ENCODE measurements at places on chromosomes 5 and 9. TPM values are rescaled to one million over a fixed set of nuclear protein-coding genes. Genes with fewer than 3 reads are reported as not detected.

GRCh38 chr5:178114325-178115135, 1.2 kb downstream of the N4BP3 start:
- DNase-seq: peak; percentile 53

DNA sequence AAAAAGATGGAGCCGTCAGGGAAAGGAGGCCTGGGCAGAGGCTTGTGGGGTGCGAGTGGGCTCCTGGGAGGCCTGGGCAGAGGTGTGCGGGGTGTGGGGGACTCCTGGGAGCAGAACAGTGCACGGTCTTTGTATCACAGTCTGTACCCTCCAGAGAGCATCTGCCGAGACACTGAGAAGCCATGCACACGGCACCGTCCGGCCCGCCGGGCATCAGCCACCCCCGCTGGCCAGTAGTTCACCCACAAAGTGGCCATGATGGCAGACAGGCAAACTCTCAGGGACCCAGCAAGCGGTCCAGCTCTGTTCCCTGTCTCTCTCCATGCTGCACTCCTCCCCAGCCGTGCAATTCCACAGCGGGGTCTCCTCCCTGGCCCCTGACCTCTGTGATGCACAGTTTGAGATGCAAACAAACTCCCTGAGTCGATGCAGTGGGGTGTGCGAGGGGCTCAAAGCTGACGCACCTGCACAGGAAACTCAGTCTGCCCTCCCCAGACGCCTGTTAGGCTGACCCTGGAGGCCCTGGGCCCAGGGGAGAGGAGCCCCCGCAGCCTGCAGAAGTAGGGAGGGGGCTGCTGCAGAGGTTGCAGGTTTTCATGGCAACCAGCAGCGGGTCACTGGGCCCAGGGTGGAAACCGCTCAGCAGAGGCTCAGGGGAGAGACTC, 9.1 kb upstream of the GPSM1 start:
- DNase-seq: no peak

The NME5 gene
- not detected for total RNA-seq

DNA sequence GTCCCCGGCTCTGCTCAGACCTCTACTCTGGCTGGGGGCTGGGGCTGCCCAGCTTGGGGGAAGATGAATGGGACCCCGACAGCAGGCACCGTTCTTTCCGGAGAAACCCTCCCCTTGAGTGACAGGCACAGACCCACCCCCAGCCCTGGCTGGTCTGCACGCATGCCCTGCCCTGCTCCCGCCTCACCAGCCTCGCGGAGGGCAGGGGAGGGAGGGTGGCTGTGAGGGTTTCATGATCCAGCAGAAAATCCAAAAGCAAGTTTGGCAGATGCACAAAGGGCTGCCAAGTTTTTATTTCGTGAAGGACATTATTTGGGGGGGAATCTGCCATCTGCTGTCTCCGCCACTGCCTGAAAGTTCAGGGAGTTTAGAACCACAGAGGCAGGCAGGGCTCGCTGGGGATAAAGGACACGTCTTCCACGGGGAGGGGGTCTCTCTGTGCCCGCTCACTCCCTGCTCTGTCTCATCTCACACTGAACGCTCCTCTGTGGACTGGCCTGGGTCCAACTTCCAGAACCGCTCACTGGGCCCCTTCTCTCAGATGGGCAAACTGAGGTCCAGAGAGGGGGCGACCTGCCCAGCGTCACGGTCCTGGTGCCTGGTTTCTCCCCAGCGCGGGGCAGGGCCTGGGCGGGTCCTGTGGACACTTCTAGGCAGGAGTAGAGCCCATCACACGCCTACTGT, 92.9 kb downstream of the RXRA start:
- no peak for DNase-seq

DNA sequence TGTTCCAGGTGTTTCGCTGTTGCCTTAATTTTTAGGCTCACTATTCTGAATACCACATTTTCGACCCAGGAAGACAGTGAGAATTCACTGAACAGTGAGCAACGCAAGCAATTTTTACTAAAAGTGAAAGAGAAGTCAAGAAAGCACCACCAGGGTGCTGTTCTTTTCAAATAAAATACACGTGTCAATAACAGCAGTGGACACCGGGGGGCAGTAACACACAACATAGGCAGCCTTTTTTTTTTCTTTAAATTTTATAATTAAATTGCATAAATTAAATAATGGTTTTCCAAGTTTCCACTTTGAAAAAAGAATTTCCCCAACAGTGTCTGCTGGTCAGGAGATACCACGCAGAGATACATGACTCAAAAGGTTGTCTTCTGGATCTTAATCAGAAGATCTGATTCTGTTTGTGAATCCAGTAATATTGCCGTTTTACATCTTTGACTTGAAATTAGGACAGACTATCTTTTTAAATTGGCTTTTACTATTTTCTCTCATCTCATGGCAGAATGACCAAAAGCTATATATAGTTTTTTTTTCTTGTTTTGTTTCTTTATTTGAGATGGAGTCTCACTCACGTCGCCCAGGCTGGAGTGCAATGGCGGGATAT, 47.1 kb upstream of the SH3GL2 start:
- DNase-seq: no peak

DNA sequence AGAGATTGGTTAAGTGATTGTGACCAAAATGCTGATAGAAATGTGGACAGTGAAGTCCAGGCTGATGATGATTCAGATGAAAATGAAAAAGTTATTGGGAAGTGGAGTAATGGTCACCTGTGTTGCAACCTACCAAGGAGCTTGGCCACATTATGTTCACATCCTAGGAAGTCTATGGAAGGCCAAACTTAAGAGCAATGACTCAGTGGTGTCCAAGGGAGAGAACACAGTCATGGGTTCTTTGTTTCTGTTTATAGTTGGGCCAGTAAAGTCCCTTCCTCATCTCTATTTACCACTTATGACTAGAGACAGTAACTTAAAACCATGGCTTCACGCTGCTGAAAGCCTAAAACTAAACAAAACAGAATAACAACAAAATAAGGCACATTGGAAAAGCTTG, 555.3 kb upstream of the DAB2 start:
- no peak for DNase-seq

The LCN10 gene
- 15.9 TPM for total RNA-seq

- no peak for DNase-seq
Measured at GRCh38 chr5:95866435-95867040, 44.0 kb upstream of the GLRX start.

The FGD3 gene
- 61.9 TPM for total RNA-seq

DNA sequence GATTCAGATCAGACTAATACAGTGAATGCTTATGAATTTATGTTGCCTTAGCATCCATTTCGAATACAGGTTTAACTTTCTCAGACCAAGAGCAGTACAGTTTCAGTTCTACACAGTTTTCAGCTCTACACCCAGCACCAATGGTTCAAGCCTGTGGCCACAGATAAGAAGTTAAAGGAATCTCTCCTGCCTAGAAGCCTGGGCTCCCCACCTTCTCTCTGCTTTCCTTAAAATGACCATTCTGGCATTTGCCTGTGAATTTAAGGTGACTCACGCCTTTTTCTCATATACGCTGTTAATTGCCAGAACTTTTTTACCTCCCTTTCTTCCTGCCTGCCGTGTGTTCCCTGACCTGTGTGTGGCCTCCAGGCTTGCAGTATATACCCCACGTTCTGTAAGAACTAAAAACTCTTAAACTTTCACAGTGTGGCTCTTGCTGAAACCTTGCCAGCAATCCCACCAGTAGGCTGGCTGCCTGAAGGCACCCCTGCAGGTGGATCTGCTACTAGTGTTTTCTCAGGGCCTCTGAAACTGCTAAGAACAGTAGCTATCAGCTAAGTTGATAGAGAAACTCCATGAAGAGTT, 692.8 kb upstream of the CDH18 start:
- no peak for DNase-seq

The PPP2R2B gene
- not detected for total RNA-seq

DNA sequence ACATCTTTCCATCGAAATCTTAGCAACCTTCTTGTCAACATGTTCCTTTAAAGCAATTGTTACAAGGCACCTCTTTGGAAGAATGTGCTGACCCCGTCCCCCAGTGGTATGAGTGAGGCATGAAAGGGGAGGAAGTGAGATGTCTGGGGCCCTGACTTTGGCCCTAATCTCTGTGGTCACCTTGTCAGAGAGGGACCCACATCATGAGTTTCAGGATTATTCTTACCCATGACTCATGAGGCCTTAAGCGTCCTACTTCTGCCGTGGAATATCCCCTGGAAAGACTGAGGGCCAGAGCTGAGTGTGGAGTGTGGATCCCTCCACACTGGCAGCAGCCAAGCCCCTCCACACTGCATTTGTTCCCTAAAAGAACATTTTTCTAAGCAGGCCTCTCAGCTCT, 81.2 kb downstream of the FSTL4 start:
- no peak for DNase-seq

DNA sequence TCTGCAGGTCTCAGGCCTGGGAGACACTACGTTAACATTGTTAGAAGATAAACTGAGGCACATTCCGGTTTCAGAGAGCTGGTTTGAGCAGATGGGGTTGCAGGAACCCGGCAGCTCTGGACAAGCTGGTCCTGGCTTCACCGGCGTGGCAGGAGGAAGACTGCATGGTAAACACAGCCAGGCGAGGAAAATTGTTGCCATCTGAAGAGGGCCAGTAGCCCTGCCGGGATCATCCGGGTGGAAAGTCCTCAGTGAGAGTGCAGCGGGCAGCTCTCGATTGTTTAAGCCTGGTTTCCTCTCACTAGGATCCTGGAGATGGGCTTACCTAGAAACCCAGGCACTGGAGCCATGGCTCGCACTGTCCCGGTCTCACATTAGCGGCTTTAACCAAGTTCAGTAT, 226.9 kb downstream of the IRX2 start:
- no peak for DNase-seq

DNA sequence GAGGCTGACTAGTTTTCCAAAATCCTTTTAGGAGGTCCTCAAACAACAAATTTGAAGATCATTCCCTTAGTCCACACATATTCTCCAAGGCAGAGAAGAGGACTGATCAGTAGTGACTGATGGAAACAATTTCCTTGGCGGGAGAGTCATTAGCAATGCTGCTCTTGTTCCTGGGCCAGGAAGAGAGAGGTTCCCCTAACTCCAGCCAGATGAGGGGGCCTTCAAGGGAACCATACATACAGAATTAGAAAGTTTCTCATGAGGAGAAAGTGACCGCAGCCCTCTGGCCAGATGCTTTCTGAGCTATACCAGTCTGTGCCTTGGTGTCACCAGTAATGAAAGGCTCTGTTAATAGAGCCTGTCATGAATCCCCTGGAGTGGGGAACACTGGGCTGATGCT, 539.4 kb downstream of the BNC2 start:
- no peak for DNase-seq

DNA sequence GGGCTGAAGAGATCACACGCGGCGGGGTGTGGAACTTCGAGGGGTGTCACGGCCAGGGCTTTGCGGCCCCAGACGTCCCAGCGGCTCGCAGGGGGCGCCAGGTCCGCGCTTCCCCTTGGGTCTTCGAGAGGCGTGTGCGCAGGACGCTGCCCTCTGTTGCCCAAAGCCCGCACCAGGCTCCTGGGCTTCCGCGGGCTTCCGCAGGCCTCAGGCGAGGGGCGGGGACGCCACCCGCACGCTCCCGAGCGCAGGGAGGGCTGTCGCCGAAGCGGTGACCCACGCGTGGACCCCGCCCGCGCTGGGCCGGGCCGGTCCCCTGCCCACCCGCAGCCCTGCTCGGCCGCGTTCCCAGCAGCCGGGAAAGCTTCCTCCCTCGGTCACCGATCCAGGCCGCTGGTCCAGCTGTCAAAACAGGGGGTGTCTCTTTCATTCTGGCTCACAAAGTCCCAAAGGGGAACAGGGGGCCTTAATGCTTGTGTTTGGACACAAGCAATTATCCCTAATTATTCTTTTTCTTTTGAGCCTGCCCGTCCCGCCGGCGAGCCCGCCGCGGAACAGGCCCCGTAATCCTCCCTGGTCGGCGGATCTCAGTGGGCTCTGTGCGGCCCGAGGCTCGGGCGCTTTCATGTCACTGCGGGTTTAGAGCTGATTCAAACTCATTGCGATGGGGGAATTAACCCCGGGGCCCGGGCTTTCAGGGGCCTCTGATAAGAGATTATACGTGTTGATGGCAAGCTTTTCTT, 60.6 kb downstream of the TMEM174 start:
- DNase-seq: no peak

The APBA1 gene
- total RNA-seq: not detected

DNA sequence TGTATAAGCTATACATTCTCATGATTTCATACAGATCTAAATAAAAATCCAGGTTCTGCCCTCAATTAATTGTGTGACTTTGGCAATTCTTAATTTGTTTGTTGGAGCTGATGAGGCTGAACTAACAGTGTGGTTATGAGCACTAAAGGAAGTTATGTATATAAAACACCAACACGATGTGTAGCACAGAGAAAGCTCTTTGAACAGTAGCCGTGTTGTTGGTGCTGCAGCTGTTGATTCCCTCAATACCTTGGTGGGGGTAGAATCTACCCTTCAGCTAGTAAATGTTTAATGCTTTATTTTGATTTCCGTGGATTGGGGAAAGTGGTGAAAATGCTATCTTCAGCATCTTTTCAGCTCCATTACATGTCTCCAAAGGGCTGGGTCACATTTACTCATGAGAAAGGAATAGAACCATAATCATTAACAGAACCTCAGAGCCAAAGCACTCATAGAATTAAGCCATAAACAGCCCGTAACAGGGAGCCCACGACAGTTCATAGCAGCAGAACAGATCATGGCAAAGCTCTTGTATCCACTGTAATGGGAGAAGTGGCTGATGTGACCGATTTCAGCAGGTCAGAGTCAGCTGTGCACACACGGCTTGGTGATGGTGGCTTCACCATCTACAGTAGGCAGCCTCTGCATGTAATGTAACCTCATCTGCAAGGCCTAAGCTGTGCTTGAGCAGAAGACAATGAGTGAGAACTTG, 332.7 kb downstream of the DIRAS2 start:
- DNase-seq: no peak

The PLPP1 gene
- total RNA-seq: 12.0 TPM

The CDH12 gene
- total RNA-seq: not detected

The CCL28 gene
- total RNA-seq: 10.7 TPM

DNA sequence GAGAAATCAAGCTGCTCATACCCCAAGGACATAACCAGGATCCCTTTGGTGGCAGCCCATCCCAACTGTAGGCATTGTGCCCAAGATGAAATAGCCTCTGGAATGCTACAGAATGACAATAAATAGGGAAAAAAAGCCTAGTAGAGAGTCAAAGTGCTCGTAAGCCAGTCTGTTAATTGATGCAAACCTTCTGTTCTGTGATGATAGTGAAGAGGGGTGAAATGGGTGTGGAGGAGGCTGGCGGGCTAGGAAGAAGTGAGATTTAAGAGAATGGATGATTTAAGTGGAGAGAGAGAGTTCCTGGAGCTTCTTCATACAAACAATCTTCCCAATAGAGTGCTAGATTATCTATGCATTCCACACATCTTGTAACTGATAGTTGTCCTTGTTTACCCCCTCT, 301.0 kb upstream of the PCSK5 start:
- no peak for DNase-seq
